ENCODE measurements at places on chromosomes 11 and 22. TPM values are rescaled to one million over a fixed set of nuclear protein-coding genes. Genes with fewer than 3 reads are reported as not detected.

Gene BLID
- not detected for total RNA-seq

Gene OR52E8
- total RNA-seq, result not detected

Gene PANX3
- not detected for total RNA-seq

Gene IPO7
- 78.9 TPM for total RNA-seq

Gene PRR5
- 51.5 TPM for total RNA-seq

Gene NLRP6
- total RNA-seq, result 34.0 TPM

Gene MPPED2
- total RNA-seq, result not detected

Gene MUC6
- not detected for total RNA-seq

Gene SLC35E4
- total RNA-seq, result 2.4 TPM

Gene EMID1
- total RNA-seq, result not detected

Gene SYNGR1
- 27.1 TPM for total RNA-seq

Gene RCOR2
- 0.74 TPM for total RNA-seq

Gene TOP3B
- 56.6 TPM for total RNA-seq

Gene SCN4B
- 0.17 TPM for total RNA-seq

Gene CXCR5
- 1.9 TPM for total RNA-seq

Gene MPZL3
- 29.8 TPM for total RNA-seq

Gene SLC22A8
- not detected for total RNA-seq

Gene CFAP300
- not detected for total RNA-seq

Gene PATE2
- total RNA-seq, result not detected

Gene LYVE1
- not detected for total RNA-seq

Gene MAP6
- not detected for total RNA-seq

Gene KRTAP5-11
- not detected for total RNA-seq

Gene KDM4D
- 1.3 TPM for total RNA-seq

Gene PAX6
- not detected for total RNA-seq

Gene MRGPRX4
- not detected for total RNA-seq

Gene BIK
- 0.64 TPM for total RNA-seq

Gene ATG2A
- 34.5 TPM for total RNA-seq

Gene KCNJ11
- 1.8 TPM for total RNA-seq

Gene POTEH
- not detected for total RNA-seq

Gene SHANK3
- not detected for total RNA-seq

Gene VPREB1
- total RNA-seq, result not detected

Gene CASP5
- total RNA-seq, result not detected

Gene MUC2
- total RNA-seq, result not detected

Gene PRG3
- total RNA-seq, result not detected

Gene GLYAT
- total RNA-seq, result not detected

Gene OR52I1
- not detected for total RNA-seq

Gene GAS2L1
- 9.3 TPM for total RNA-seq

Gene CCDC116
- 0.50 TPM for total RNA-seq

Gene TEX54
- not detected for total RNA-seq

Gene IL10RA
- total RNA-seq, result 304 TPM

Gene SMTNL1
- not detected for total RNA-seq

Gene OR4C11
- total RNA-seq, result not detected
